Tibial nerve (tissue), 4 donors: ENCODE measurements at places on chromosomes 4 and X. TPM values are rescaled to one million over a fixed set of nuclear protein-coding genes. Genes with fewer than 3 reads are reported as not detected.
A peak's percentile ranks its signal among the peaks of the same experiment; 100 is the strongest.

DNA sequence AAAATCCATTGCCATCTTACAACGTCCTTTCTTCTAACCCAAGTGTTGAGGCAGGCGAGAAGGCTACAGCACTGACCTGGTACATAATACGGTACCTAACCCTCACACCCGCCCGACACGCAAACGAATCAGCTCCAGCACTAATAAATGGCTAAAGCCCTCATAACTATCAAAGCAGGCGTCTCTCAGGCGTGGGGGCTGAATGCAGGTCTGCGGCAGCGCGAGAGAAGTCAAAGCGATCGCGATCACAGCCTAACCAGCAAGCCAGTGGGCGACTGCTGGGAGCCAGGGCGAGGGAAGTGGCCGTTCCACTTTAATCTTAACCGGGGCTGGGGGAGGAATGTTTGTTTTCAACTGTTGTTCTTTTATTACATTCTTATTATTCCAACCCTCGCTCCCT lies 1.5 kb downstream of the CDX4 start:
- no peaks in the 10 kb centered on the region for H3K4me1 ChIP-seq
- no peaks in the 10 kb centered on the region for H3K36me3 ChIP-seq
- H3K27ac ChIP-seq: no peak overlapping the region
- peak overlapping the region; percentile 5 for H3K4me3 ChIP-seq

GRCh38 chr4:153809307-153809706 lies 20.4 kb upstream of the SFRP2 start:
- H3K4me3 ChIP-seq: no peak overlapping the region
- no peaks in the 10 kb centered on the region for H3K4me1 ChIP-seq
- H3K27ac ChIP-seq: no peak overlapping the region
- no peaks in the 10 kb centered on the region for H3K27me3 ChIP-seq
- no peaks in the 10 kb centered on the region for H3K36me3 ChIP-seq

- no peak overlapping the region for H3K4me3 ChIP-seq
These were observed 200.4 kb downstream of the ADGRL3 start for GRCh38 chr4:61400439-61401038.

GRCh38 chr4:95250544-95251137 lies 298.1 kb downstream of the UNC5C start:
- no peaks in the 10 kb centered on the region for H3K36me3 ChIP-seq
- no peak overlapping the region for H3K27ac ChIP-seq
- DNase-seq: no peak

- no peak overlapping the region for H3K27ac ChIP-seq
- H3K4me3 ChIP-seq: no peak overlapping the region
- H3K4me1 ChIP-seq: no peaks in the 10 kb centered on the region
- DNase-seq: no peak
- H3K36me3 ChIP-seq: no peaks in the 10 kb centered on the region
These were observed 35.5 kb upstream of the PLS3 start for GRCh38 chrX:115525486-115525885.

DNA sequence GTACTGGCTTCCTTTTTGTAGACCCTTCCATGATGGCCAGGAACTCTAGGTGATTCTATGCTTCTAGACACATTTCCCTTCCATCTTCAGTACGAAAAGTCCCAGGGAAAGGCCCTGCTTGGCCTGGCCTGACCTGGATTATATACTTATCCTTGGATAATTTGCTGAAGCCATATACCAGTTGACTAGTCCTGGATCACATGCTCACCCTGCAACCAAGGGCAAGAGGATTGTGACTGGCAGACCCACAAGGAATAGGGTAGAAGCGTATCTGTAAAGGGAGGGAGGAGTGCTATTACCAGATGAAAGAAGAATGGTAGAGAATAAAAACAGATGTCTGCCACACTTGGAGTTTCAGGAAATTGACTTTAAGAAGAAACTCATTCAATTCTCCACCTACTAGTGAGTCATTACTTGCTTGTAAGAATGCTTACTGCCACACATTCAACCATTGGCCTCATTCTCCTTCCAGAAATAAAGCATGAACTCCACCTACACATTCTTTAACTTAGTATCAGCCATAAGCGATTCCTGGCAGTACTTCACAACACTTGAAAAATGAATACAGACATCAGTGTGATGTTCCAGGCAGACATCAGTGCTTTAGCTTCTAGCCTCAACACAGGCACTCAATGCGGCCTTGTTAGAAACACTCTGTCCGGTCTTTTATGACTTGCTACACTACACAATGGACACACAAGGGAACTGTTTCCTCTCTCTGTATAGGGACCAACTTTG lies 141.8 kb downstream of the CBR4 start:
- H3K36me3 ChIP-seq: no peaks in the 10 kb centered on the region
- H3K4me1 ChIP-seq: peaks cover 5% of the 10 kb centered on the region
- no peak for DNase-seq
- H3K27me3 ChIP-seq: no peaks in the 10 kb centered on the region
- no peak overlapping the region for H3K4me3 ChIP-seq

DNA sequence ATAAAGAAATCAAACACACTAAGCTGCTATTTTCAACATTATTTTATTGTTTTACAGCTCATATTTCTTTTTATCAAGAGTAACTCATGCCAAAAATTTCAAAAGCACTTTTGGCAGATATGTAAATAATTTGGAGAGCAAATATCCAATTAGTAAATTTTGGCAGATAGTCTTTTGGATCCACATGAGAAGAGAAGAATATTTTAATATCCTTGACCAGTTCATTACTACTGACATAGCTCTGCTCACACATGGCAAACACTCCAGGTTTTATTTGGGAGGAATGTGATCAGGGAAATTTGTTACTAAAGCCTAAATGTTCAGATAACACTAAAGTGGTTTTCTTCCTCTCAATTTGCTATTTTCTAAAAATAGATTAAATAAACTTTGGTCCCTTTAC lies 1054.3 kb downstream of the FAT4 start:
- DNase-seq: no peak
- H3K27ac ChIP-seq: no peak overlapping the region
- H3K4me1 ChIP-seq: no peaks in the 10 kb centered on the region
- H3K27me3 ChIP-seq: no peaks in the 10 kb centered on the region
- H3K4me3 ChIP-seq: no peak overlapping the region
- H3K36me3 ChIP-seq: no peaks in the 10 kb centered on the region

Gene ZNF732
- not detected for total RNA-seq

Gene RBM47
- total RNA-seq: 56.1 TPM
